ENCODE measurements at places on chromosomes 7 and 10. TPM values are rescaled to one million over a fixed set of nuclear protein-coding genes. Genes with fewer than 3 reads are reported as not detected.

HMX3 gene
- not detected for total RNA-seq

HSPB1 gene
- 59.2 TPM for total RNA-seq

SORBS1 gene
- 1.1 TPM for total RNA-seq

KCNH2 gene
- total RNA-seq: 0.36 TPM

DRGX gene
- total RNA-seq: not detected

CYP2W1 gene
- total RNA-seq: not detected

SHTN1 gene
- 0.75 TPM for total RNA-seq

EBLN1 gene
- total RNA-seq: not detected

KEL gene
- total RNA-seq: 0.57 TPM

EN2 gene
- not detected for total RNA-seq

OR2AE1 gene
- total RNA-seq: 0.30 TPM

AQP1 gene
- total RNA-seq: not detected

Measured in T-helper 2 cell treated with Interferon-gamma antibody and Interleukin-4, amounts not matched to agents 100 ng/mL and 5 ng/mL, for 36 hours (primary cell).